ENCODE measurements at places on chromosomes 1 and 21. TPM values are rescaled to one million over a fixed set of nuclear protein-coding genes. Genes with fewer than 3 reads are reported as not detected.

The IL6R gene
- total RNA-seq = 10.5 TPM

The DIO1 gene
- not detected for total RNA-seq

The SPRR2E gene
- not detected for total RNA-seq

The OR2T2 gene
- total RNA-seq = not detected

The SH2D2A gene
- total RNA-seq = 0.88 TPM

GRCh38 chr1:171929121-171929520 is 87.8 kb downstream of the DNM3 start:
- H3K36me3 ChIP-seq = no peaks in the 10 kb centered on the region
- no peak overlapping the region for H3K4me3 ChIP-seq
- H3K27me3 ChIP-seq = no peaks in the 10 kb centered on the region
- no peak overlapping the region for H3K27ac ChIP-seq

- H3K36me3 ChIP-seq = no peaks in the 10 kb centered on the region
- H3K4me3 ChIP-seq = no peak overlapping the region
- H3K4me1 ChIP-seq = no peaks in the 10 kb centered on the region
- DNase-seq = no peak
- no peak overlapping the region for H3K27ac ChIP-seq
- H3K27me3 ChIP-seq = no peaks in the 10 kb centered on the region
Observed at GRCh38 chr1:204327359-204327758, 32.4 kb downstream of the PLEKHA6 start.

DNA sequence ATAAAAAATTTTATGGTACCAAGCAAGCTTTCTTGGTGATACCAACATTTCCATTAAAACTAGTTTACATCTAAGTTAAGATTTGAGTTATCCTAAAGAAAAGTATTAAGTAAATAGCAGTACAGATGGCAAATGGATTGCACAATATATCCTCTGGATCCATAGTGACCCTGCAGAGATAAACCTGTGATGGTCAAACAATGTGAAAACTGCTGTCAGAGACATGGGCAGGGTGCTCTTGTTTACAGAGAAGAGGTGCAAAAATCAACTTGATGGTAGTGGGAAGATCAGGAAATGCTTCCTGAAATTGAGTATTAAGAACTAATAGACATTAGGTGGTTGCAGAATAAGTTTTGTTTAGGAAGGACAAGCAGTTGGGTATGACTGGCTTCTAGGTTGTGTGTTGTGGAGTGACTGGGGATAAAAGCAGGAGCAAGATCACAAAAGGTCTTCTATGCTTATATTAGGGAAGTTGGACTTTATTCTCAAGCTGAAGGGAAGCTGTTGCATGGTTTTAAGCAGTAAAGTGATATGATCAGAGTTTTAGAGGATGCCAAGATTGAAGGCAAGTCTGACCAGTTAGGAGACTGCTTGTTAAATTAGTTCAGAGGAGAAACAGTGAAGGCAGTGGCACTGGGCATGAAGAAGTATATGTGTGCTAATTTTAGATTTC is 9.9 kb downstream of the TTC3 start:
- peaks cover 27% of the 10 kb centered on the region for H3K4me1 ChIP-seq
- H3K36me3 ChIP-seq = no peaks in the 10 kb centered on the region
- DNase-seq = no peak
- H3K27me3 ChIP-seq = no peaks in the 10 kb centered on the region
- no peak overlapping the region for H3K4me3 ChIP-seq

DNA sequence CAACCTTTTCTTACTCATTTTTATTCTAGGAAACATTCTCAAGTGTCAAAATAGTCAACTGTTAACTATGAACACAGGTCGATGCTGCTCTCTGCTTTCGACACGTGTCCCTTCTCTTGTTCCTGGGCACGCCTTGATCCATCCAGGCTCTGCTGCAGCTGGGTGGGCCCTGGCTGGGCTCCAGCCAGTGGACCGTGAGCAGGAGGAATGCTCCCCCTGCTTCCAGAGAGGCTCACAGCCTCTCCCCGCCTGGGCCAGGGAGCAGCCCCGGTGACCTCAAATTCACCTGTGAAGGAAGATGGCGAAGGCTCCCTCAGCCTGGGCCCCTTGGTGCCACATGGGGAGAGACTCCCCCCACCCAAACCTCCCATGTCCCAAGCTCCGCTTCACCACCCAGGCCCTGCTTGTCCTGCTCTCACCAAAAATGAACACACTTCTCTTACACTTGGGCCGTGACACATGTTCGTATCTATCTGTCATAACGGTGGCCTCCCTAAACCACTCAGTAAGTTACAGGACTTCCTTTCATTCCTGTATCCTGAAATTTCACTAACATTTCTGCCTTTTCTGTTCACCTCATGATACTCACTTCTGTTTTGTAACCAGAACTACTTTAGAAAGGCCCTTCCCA is 24.6 kb upstream of the ADARB1 start:
- H3K36me3 ChIP-seq = no peaks in the 10 kb centered on the region
- H3K27me3 ChIP-seq = no peaks in the 10 kb centered on the region
- no peak overlapping the region for H3K4me3 ChIP-seq

DNA sequence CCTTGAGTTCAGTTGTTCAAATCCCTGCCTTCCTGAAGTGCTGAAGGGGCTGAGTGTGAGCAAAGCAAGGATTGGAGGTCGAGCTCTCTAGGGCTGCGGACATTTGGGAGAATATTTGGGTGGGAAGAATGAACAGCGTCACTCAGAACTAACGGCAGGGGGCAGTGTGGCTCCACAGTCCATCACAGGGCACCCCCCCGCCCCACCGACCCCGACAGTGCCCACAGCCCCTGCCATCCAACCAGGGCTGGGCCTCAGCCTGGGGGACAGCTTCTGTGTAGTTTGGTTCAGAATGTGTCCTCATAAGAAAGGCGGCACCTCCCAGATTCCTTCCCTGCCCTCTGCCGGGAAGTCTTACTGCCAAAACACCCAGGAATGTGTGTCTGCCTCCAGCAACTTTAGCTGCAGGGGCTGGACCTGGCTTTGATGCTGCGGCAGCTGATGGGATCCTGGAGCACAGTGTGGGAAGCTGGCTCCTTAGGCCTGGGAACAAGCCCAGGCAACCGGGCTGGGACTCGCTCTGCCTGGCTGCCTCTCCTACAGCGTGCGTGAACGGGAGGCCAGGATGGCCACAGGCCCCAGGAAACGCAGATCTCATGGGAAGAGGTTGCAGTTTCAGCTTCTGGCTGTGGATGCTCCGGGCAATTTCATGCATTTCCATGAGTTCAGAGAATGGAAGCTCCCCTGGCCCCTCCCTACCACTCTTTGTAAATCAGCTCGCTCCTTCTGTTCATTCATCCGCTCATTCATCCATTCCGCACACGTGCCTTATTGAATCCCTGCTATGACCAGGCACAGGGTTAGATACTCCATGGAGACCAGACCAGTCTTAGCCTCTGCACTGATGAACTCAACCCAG is 104.9 kb upstream of the TMPRSS2 start:
- H3K4me1 ChIP-seq = peaks cover 21% of the 10 kb centered on the region
- H3K27ac ChIP-seq = peak overlapping the region; percentile 20
- H3K4me3 ChIP-seq = no peak overlapping the region
- DNase-seq = peak; percentile 75

- peaks cover 4% of the 10 kb centered on the region for H3K4me1 ChIP-seq
- no peak overlapping the region for H3K4me3 ChIP-seq
- no peak for DNase-seq
- no peaks in the 10 kb centered on the region for H3K27me3 ChIP-seq
- H3K36me3 ChIP-seq = no peaks in the 10 kb centered on the region
Observed at GRCh38 chr1:222020553-222020952, 278.7 kb upstream of the DUSP10 start.

DNA sequence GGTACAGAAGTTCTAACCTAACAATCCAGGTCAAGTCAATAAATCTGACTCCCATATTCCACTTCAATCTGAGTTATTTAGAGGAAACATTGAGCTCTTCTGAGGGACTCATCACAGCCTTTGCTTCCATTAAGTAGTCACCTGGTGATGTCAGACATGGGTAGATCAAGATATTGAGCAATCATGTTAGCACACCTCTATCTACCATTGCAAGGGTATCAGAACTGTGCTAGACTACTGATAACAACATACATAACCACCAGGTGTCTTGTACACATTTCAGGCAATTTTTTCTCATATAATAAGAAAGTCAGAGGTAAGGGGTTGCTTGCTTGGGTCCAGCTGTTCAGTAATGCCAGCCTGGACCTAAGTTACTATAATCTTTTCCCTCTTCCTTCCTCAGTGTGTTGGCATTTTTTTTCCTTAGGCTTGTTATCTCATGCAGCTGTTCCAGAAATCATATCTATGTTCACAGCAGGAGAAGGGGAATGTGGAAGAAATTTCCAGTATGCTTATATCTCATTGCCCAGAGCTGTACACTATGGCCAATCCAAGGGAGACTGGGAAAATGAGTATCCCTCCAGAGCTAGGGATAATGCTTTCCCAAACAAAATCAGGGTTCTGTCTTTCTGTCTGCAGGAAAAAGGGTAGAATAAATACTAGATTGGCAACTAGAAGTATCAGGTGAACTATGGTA is 52.3 kb downstream of the GRIK1 start:
- no peaks in the 10 kb centered on the region for H3K27me3 ChIP-seq
- H3K36me3 ChIP-seq = no peaks in the 10 kb centered on the region
- no peak for DNase-seq
- H3K27ac ChIP-seq = no peak overlapping the region

- peak; percentile 51 for DNase-seq
- no peaks in the 10 kb centered on the region for H3K36me3 ChIP-seq
- no peak overlapping the region for H3K27ac ChIP-seq
Observed at GRCh38 chr1:31760471-31761470, 3.4 kb downstream of the ADGRB2 start.

GRCh38 chr1:176809292-176809691 is 346.3 kb downstream of the PAPPA2 start:
- H3K4me1 ChIP-seq = no peaks in the 10 kb centered on the region
- no peak for DNase-seq
- H3K4me3 ChIP-seq = no peak overlapping the region
- H3K36me3 ChIP-seq = no peaks in the 10 kb centered on the region
- no peaks in the 10 kb centered on the region for H3K27me3 ChIP-seq

DNA sequence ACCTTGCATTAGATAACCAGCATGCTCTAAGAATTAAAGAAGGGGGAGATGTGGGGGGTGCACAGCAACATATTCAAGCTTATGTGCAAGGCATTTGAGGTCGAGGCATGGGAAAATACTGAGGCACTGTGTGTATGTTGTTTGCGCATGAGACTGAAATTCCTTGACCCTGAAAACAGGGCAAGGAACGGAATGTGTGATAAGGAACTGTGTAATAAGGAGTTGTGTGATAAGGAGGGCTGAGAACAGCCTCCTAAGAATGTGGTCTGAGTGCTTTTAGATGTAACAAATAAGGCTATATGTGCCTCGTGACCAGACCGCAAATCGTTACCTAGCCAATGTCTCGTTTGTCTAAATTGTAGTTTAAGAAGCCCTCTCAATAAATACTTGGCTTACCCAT is 26.5 kb upstream of the ITLN1 start:
- H3K4me3 ChIP-seq = no peak overlapping the region
- no peak overlapping the region for H3K27ac ChIP-seq
- H3K27me3 ChIP-seq = peaks cover 11% of the 10 kb centered on the region

- H3K27ac ChIP-seq = no peak overlapping the region
- peaks cover 83% of the 10 kb centered on the region for H3K27me3 ChIP-seq
- peaks cover 26% of the 10 kb centered on the region for H3K4me1 ChIP-seq
- H3K4me3 ChIP-seq = no peak overlapping the region
Observed at GRCh38 chr1:156926175-156926574, 5.7 kb downstream of the LRRC71 start.

- no peak overlapping the region for H3K27ac ChIP-seq
- no peak for DNase-seq
- H3K4me1 ChIP-seq = peaks cover 42% of the 10 kb centered on the region
Observed at GRCh38 chr1:66951513-66951912, 26.7 kb downstream of the MIER1 start.

DNA sequence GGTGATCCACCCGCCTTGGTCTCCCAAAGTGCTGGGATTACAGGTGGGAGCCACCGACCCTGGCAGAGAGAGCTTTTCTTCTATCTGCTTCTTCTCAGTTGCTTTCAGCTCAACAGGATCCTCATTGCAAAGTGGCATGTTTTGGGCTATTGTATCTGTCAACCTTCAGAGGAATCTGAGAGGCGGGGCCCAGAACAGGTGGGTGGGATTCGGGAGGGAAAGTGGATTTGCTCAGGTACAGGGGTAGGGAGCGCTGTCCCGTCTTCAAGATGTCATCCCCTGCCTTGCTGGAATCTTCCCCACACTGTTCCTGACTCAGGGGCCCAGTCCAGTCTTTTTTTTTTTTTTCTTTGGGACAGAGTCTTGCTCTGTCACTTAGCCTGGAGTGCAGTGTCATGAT is 26.9 kb upstream of the RCC2 start:
- H3K27ac ChIP-seq = no peak overlapping the region
- H3K36me3 ChIP-seq = no peaks in the 10 kb centered on the region
- peaks cover 16% of the 10 kb centered on the region for H3K27me3 ChIP-seq
- no peak for DNase-seq
- H3K4me3 ChIP-seq = no peak overlapping the region

GRCh38 chr1:151347523-151348246 is 633 bp upstream of the RFX5 start:
- H3K27me3 ChIP-seq = no peaks in the 10 kb centered on the region
- H3K4me1 ChIP-seq = peaks cover 21% of the 10 kb centered on the region
- DNase-seq = no peak
- H3K36me3 ChIP-seq = peaks cover 24% of the 10 kb centered on the region
- H3K27ac ChIP-seq = peak overlapping the region; percentile 93

All from left ventricle myocardium inferior (tissue), 1 donor.